ENCODE measurements at places on chromosomes 5 and 9.
A peak's percentile ranks its signal among the peaks of the same experiment; 100 is the strongest.

- no peak for DNase-seq
These were observed 65.5 kb upstream of the GLRX start for GRCh38 chr5:95887977-95888376.

- peak; percentile 54 for DNase-seq
These were observed 114.4 kb downstream of the TENT4A start for GRCh38 chr5:6827526-6828219.

DNA sequence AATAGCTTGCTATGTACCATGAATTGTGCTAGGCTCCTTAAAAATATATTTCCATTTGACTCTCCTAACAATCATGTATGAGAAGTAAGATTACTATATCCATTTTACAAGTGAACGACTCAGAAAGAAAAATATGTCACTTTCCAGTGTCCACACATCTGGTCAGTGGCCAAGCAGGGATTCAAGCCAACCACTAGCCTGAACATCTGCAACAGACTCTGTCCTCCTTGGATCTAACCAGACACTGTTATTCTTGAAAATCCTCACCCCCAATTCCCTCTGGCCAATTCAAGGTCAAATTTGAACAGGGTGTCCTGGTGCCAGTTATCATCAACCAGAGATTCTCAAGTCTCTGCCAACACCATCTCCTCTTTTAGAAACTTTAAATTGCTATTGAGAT is 344.1 kb upstream of the WWC1 start:
- DNase-seq: no peak

- DNase-seq: no peak
These were observed 20.3 kb upstream of the UNC5A start for GRCh38 chr5:176789873-176790615.

GRCh38 chr5:125348936-125349831 is 602.7 kb upstream of the ZNF608 start:
- peak; percentile 28 for DNase-seq

All from mesendoderm (in vitro differentiated cells).